GM10248 (cell line): ENCODE measurements at places on chromosomes 11 and 22.

GRCh38 chr11:111693224-111693937 lies 72.8 kb downstream of the PPP2R1B start:
- DNase-seq, result no peak

DNA sequence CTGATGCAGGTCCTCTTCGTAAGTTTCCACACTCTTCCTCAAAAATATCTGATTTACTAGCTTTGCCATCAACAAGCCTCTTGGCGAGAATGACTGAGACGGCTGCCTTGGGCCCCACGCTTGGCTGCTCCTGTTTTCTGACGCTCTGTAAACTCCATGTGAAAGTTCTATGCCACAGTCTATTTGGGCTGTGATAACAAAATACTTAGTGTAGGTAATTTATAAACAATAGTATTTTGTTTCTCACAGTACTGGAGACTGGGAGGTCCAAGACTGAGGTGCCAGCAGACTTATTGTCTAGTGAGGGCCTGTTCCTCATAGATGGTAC lies 123.2 kb upstream of the SORL1-AS1 start:
- no peak for DNase-seq

GRCh38 chr22:42061041-42061440 lies 9.6 kb downstream of the NAGA start:
- no peak for DNase-seq

- DNase-seq, result no peak
Observed at GRCh38 chr11:74014880-74015279, 6.0 kb upstream of the UCP3 start.

- DNase-seq, result no peak
Observed at GRCh38 chr11:58494101-58494500, 13.8 kb downstream of the OR5B21 start.
